Ammon's horn (tissue), 1 donor: ENCODE measurements at places on chromosomes 4 and X.

DNA sequence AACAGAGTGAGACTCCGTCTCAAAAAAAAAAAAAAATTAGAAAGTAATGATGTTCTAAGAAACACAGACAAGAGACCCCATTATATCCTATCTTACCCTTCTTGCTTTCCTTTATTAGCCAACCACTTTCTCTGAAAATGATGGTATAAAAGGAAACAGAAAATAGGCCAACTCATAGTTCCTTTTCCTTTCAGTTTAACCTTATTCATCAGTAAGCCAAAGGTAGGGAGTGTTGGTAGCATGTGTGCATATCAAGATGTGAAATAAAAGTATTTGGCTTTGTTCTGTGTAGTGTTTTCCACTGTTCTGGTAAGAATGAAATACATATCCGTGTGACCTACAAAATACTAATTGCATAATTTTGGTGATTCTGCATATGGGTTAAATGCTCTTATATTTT lies 266.6 kb downstream of the ZNF674 start:
- no peak for DNase-seq

GRCh38 chrX:102784550-102784949 lies 64.0 kb downstream of the GPRASP3 start:
- DNase-seq = no peak

GRCh38 chr4:92305878-92306520 lies 2.2 kb downstream of the GRID2 start:
- peak; percentile 39 for DNase-seq

DNA sequence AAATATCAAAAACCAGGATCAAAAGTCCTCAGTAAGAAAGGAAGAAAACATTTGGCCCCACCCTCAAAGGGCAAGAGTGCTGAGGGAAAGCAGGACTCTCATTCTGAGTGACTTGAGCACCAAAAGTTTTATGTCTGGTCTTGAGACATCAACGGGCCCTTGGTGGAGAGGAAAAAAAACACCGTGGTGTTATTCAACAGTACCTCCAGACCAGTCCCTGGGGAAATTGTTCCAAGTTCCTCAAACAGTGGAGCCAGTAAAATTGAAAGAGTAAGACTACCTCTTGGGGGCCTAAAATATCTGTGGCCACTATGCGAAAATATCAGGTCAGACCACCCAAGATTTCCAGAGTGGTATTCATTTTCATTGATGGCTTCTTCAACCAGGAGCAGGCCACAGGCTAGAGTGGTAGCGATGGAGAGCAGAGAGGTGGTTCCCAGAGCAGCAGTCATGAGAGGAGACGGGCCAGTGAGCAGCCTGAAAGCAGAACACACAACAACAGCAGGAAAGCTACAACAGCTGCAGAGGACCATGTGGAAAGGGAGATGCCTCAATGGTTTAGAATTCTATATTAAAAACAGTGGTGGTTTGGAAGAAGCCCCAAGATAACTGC lies 63.7 kb upstream of the RPL34 start:
- no peak for DNase-seq

GRCh38 chr4:141132709-141133145 lies 542 bp downstream of the RNF150 start:
- DNase-seq = no peak

- DNase-seq = no peak
Measured at GRCh38 chr4:42654631-42655268, 2.2 kb downstream of the ATP8A1 start.

DNA sequence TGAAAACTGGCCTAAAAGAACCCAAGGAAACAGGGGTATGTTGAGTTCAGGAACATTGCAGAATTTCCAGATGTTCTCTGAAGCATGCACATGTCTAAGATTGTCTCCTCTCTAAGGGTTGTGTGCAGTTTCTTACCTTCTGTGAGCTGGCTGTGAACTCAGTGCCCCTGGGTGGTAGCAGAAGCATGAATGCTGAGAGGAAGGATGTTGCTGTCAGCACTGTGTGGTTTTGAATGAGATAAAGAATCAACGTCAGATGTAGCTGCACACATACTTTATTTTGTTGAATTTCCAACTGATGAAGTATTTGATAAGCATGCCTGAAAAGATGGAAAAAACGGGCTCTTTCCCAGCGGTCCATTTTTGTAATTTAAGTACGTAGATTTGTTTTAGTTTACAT lies 23.8 kb upstream of the CD38 start:
- no peak for DNase-seq

- DNase-seq = no peak
Measured at GRCh38 chr4:6740347-6740746, 24.4 kb downstream of the BLOC1S4 start.

DNA sequence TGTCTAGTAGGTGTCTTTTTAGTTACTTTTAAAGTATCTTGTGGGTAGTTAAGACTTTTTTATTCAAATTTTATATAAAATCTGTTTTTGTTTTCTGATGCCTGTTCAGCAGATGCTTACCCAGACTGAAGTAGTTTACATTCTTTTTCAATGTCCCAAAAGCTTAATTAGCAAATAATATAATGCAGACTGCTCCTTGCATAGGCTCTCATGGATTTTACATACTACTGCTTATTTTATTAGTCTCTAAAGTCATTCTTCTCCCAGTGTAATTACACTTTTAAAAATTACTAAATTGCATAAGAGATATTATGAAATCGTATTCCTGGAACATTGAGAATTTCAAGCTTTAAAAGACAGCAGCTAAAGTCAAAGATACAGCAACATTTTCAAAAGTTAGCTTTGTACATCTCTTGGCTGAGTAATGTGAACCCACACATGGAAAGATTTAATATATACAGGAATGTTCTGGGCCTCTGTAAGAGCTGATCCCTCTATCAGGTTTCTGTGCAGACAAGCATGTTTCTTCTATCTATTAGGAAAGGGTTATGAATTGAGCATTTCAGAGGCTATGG lies 148.4 kb upstream of the SPRY1 start:
- DNase-seq = no peak

DNA sequence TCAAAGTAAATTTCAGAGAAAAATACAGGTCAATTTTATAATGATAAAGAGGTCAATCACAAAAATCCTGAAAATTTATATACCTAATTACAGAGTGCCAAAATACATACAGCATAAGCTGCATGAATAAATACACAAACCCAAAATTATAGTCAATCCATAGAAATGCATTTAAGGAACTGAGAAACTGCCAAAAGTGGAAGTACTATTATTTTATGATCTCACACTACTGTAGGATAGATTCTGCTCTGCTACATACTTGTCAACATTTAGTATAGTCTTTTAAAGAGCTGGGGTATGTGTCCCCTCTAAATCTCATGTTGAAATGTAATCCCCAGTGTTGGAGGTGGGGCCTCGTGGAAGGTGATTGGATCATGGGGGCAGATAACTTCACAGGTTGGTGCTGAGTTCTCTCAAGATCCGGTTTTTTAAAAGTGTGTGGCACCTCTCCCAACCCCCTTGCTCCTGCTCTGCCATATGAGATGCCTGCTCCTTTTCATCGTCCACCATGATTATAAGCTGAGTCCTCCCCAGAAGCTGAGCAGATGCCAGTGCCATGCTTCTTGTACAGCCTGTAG lies 31.8 kb downstream of the CHIC2 start:
- DNase-seq = no peak

DNA sequence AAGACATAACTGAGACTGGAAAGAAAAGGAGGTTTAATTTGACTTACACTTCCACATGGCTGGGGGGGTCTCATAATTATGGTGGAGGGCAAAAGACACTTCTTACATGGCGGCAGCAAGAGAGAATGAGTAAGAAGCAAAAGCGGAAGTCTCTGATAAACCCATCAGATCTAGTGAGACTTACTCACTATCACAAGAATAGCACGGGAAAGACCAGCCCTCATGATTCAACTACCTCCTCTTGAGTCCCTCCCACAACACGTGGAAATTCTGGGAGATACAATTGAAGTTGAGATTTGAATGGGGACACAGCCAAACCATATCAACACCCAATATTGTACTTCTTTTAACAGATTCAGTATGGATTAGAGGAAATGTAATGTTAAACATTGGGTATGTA lies 646.6 kb downstream of the ANKRD50 start:
- no peak for DNase-seq

DNA sequence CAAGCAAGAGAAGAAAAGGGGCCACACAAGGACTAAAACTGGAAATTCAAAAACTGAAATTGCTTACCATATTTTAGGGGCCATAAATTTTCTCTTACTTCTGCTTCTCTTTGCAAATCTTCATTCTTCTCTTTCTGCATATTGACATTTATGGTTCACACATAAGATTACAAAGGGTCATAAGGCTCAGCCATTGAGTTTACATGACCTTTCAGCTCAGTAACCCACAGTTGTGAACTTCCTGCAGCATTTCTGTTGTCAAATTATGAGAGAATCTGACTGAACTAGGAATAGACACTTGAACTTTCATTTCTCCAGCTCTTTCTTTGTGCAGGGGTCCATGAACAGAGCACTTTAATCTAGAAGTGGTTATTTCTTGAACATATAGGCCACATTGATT lies 434.8 kb upstream of the CT83 start:
- DNase-seq = no peak
